SW 1271 (cell line): ENCODE measurements at places on chromosomes 6 and 20.

DNA sequence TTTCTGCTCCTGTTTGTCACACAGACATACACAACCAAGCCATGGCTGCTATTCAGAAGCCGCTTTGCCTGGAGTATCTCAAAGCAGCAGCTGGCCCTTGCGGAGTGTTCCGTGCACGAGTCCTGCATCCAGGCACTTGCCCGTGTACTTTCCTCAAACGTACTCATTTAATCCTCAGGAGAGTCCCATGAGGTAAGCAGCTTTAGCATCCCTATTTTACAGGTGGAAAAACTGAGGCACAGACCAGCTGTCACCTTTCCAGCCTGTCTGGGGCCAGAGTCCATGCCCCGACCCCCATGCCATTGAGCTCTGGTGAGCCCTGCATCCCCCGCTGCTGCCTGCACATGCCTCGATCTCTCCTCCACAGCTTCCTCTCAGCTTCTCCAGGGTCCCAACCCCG, 130.0 kb downstream of the ERMARD start:
- DNase-seq = no peak

GRCh38 chr6:105814745-105815536, 271.2 kb upstream of the PRDM1 start:
- no peak for DNase-seq

- DNase-seq = no peak
Measured at GRCh38 chr6:84798257-84798656, 33.9 kb upstream of the TBX18 start.

DNA sequence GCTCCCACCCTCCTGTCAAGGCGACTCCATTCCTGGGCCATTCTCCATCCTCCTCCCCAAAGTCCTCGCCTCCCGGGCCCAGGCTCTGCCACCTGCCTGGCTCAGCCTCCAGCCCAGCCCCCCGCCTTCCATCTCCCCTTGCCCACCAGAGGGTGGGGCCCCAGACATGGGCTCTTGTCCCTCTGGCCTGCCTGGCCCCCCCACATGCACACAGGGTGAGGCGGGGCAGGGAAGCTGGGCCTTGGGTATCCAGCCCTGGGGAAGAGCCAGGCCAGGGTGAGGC, 95.2 kb downstream of the YTHDF1 start:
- DNase-seq = no peak

DNA sequence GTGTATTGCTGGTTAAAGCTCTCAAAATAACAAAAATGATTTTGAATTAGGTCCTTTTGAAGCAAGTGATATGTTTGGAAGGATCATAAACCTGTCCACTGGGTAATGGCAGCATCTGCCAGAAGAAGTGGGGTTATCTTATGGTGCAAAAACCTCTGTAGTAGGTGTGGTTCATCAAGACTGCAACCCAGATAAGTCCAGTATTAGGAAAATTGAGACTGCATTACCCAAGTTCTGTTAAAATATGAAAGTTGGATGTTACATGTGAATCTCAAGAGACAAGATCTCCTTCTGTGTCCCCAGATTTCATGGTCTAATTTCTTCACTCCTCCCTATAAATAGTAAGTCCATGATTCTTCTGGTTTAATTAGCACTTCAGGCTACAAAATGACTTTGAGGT, 59.4 kb downstream of the RPRD1B start:
- DNase-seq = no peak

- DNase-seq = no peak
Measured at GRCh38 chr6:7051780-7052442, 55.9 kb upstream of the RREB1 start.

DNA sequence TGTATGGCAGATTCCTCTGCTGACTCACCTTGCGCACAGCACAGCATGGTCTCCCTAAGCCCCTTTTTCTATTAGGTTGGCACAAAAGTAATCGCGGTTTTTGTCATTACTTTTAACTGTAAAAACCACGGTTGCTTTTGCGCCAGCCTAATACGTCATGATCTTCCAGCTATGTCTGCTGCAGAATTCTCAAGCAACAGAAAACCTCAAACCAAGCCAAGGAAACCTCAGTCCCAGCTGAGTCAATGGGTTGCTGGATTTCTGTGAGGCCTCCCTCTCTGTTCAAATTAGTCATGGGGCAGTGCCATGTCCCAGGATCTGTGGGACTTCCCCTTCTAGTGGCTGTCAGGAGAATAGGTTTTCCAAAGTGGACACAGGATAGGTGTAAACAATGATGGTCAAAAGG, 15.7 kb upstream of the ENPP1 start:
- DNase-seq = no peak

- no peak for DNase-seq
Measured at GRCh38 chr6:88785478-88785877, 177.9 kb downstream of the RNGTT start.

- no peak for DNase-seq
Measured at GRCh38 chr6:2296781-2297180, 51.4 kb upstream of the GMDS start.

- DNase-seq = no peak
Measured at GRCh38 chr6:90758741-90759140, 171.9 kb upstream of the MAP3K7 start.

DNA sequence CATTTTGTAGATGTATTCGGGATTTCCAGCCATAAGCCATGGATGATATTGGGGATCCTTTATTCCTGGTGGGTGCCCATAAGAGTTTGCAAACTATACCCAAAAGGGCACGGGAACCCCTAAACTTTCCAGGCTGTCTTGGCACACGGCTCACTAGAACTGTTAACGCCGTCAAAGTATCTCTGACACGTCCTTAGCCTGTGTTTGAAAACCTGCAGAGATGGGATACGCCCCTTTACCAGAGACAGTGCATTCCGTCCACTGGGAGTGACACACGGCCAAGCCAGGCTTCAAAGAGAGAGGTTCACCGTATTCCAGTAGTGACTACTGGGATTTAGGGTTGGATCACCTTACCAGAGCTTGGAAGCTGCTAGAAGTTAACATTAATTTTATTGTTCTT, 95.0 kb downstream of the THBS2 start:
- no peak for DNase-seq

DNA sequence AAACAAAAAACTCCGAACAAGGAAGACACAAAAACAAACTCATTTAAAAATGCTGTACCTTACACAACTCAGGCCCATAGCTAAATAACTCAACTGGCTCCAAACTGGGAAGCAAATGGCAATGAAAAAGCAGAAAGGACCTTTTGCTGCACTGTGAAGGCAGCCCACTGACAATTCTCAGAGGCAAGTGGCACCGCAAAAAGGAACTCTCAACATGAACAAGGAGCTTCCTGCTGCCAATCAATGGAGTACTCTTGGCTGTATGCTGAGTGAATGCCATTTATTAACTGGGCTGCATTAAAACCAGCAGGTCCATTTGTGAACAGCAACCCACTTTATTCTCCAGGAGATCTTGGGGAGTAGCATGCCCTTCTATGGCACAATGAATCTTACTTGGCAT, 209.9 kb downstream of the PTPRK start:
- DNase-seq = no peak

DNA sequence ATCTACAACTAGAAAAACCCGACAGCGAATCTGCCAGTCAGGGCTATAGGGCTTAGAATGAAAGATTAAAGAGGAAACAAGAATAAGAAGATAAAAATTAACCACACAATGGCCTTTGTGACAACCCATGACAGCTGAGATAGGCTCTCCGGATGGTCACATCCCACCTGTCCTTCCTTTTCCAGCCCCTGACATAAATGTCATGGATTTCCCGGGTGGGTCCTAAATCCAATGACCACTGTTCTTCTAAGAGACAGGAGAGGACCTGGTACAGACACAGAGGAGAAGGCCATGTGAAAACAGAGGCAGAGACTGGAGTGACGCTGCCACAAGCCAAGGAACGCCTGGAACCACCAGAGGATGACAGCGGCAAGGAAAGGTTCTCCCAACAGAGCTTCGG, 41.8 kb downstream of the ATXN1 start:
- DNase-seq = no peak

- no peak for DNase-seq
Measured at GRCh38 chr6:167276772-167277533, 14.2 kb upstream of the UNC93A start.

GRCh38 chr20:7989379-7989778, 30.2 kb downstream of the TMX4 start:
- no peak for DNase-seq

DNA sequence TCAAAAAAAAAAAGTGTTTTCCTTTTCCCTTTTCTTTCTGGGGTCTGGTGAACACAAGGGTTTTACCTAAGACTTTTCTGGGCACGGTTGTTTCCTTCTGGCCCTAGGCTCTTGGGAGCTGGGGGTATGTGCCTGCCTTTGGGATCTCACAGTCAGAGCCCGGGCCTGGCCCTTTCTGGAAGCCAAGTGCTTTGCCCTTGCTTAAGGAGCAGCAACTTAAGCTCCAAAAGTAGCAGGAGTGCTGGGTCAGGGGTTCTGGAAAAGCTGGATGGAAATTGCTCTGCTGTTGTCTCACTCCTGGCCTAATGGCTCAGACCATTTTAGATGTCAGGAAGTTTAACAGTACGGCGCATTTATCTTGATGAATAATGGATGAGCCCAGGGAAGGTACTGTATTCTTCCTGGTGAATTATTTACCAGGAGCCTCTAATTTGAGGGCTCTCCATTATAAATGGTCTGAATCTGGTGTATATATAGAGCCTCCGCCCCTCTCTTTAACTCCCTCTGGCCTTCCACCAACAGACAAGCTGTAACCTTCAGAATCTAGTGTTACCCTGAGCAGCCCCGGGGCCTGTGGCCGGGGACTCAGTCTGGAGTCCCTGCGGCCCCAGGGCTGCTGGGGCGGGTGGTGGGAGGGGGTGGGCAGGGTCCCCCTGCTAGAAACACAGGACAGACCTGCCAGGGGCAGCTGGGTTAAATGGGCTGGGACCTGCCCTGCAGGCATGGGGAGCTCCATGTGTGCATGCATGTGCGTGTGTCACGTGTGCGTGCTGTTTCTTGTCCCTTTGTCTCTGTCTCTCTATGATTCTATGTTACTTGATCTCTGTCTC, 37.5 kb downstream of the PTK7 start:
- no peak for DNase-seq

DNA sequence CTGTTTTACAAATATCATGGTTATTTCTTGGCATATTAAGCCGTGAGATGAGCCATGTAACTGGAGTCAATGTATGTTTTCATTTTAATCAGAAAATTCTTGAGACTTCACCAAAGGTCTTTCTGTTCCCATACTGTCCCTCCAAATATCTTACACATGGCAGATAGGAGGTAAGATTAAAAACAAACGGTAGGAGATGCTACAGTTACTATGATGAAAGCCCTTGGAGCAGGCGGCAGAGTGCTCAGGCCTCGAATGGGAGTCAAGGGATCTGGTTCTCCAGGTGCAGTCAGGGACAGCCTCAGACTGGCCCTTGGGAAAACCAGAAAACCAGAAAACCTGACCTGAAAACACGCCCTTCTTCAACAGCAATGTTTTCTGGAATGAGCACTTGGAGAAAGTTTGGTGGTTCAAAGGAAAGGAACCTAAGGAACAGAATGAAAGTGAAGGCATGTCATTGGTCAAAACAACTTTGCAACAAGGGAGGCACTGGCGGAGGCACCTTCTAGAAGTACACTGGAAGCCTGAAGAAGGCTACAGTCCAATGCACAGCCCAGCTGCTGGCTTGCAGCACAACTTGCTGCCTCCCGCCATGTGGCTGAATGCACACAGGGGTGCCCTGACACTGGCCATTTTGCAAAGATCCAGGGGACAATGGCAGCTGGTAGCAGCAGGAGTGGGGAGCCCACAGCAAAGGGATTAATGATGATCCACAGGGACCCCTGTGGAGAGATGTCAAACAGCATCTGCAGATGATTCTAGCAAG, 17.4 kb upstream of the FOXO3 start:
- DNase-seq = no peak

- no peak for DNase-seq
Measured at GRCh38 chr20:34990231-34990630, 34.6 kb downstream of the MYH7B start.

DNA sequence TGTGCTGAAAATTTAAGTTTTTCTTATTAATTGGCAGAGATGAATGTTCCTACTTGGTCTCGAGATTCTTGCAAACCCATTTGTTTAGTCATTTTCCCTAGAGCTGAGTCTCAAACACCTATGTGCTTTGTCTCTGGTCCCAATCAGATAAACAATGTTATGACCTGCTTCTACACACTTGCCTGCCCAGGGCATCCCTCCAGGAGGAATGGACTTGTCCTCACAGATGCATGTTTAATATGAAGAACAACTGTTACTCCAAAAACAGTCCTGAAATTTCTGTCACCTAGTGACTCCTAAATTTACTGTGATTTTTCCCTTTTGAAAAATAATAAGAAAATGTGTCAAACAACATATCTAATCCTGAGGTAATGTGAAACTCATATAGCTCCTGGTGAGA, 43.7 kb downstream of the HDGFL1 start:
- no peak for DNase-seq

GRCh38 chr6:34526241-34526972, 29.7 kb downstream of the SPDEF start:
- DNase-seq = no peak

GRCh38 chr6:56382416-56382940, 135.1 kb upstream of the COL21A1 start:
- DNase-seq = no peak

- no peak for DNase-seq
Measured at GRCh38 chr20:45552456-45552855, 5.3 kb upstream of the EPPIN start.

DNA sequence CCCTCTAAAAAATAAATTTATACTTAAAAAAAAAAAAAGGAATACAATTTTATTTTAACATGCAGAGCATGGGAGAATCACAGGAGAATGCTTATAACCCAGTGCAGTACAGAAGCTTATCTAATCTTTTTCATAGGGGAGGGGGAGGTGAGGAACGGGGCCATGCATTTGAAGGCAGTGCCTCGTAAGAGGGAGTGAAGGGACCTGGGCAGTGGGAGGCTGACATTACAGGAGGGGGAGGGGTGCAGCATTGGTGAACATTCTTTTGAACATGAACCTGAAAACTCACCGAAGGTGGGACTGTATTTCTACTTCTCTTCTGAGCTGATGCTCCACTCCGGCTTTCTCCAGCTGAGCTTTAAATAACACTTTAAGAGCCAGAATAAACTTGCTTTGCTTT, 9.3 kb downstream of the AURKA start:
- no peak for DNase-seq

DNA sequence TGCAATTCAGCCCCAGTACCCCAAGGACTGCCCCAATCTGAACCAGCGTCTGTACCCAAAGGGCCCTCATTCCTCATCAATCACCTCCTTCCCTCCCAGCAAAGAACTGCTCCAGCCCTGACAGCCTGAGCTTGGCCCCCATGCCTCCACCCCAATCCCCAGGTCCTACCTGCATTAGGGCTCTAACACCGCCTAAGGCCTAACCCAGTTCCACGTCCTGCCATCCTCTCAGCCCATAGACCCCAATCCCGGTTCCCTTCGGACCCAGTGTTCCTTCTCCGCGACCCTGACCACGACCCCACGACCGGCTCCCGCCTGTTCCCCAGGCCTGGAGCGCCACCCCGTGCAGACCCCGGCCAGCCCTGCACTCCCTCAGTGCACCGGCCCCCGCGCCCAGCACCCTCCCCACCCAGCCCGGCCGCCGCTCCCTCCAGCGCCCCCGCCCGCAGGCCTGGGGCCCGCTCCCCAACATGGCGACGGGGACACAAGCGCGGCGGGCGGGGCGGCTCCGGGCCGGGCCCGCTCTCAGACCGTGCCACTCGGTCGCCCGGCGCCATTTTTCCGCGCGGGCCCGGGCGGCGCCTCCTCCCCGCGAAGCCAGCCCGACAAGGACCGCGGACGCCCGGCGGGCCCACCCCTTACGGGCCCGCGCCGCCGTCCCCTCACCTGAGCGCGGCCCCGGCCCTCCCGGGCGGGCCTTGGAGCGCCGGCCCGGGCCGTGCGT, 483 bp downstream of the NCOA6 start:
- peak; percentile 68 for DNase-seq

- DNase-seq = no peak
Measured at GRCh38 chr6:79694623-79695343, 63.7 kb downstream of the SH3BGRL2 start.

GRCh38 chr6:36268478-36269275, 1.2 kb upstream of the PNPLA1 start:
- no peak for DNase-seq
